Pancreas (tissue), 10 donors: ENCODE measurements at places on chromosomes 11 and 22. TPM values are rescaled to one million over a fixed set of nuclear protein-coding genes. Genes with fewer than 3 reads are reported as not detected.

DNA sequence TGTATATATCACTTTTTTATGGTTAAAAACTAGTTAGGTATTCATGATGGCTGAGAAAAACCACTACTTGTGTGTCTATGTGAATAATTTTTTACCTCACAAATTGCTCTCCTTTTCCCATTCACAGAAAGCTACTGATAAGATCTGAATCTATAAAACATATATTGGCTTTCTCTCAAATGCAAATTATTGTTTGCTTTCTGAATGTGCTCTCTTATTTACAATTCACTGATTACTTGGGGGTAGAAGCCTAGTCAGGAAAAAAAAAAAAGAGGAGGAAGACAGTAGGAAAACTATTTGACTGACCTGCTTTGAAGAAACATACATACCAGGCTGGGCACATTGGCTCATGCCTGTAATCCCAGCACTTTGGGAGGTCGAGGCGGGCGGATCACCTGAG, 20.5 kb downstream of the PGM2L1 start:
- no peak for DNase-seq

DNA sequence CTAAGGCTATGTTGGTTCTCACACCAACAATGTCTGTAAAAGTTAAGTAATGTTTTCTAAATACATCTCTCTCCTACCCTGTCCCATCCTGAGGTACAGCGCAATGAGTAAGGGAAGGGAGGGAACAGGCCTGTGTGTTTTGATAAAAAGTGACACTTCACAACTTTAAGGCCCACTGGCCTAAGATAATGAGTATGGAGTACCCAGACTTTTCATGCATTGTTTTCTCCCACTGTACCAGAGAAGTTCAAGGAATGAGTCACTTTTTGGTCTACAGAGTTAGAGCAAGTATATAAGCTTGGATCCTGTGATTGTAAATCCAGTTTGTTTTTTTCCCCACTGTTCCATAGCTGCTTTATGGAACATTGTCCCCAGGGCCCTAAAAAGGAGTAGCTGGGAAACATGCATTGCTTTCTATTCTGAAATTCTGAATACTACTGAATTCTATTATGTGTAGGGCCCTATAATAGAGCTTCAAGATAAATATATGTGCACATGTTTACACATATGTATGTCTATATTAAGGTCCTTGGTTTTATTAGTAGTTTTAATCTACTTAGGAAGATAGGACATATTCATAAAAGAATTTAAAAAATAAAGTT, 29.8 kb downstream of the KCNE3 start:
- no peak for DNase-seq

- DNase-seq, result peak; percentile 90
Observed at GRCh38 chr22:36977947-36978660, 41.1 kb downstream of the TST start.

GRCh38 chr22:47394504-47395440, 632.3 kb downstream of the TBC1D22A start:
- DNase-seq, result no peak

DNA sequence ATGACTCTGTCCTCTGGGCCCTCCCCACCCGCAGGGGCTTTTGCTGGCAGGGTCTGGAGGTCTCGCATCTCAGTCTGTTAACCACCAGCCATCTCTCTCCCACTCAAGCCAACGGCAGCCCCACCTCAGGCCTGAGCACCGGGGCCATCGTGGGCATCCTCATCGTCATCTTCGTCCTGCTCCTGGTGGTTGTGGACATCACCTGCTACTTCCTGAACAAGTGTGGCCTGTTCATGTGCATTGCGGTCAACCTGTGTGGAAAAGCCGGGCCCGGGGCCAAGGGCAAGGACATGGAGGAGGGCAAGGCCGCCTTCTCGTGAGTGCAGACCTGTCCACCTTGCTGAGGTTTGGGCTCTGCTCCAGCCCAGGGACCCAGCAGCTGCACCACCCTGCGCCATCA, 44.3 kb upstream of the TTC12 start:
- no peak for DNase-seq

DNA sequence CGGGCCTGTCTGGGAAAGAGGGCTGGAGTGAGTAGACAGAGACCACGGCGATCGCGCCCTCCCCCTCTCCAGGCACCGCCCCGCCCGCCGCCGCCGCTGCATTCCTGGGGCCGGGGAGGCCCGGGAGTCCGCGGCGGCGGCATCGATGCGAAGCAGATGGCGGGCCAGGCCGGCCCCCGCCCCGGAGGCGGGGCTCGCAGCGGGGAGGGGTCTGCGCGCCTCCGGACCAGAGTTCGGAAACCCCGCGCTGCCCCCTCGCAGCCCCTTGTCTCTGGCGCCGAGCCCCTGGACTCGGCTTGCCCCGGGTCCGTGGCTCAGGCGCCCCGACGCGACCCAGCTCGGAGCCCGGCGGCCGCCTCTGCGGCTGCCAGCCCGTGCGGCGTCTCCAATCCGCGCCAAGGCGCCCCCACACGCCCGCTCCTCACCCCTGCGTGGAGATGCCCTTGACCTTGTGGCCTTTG, 1.3 kb downstream of the SCARF2 start:
- DNase-seq, result no peak

DNA sequence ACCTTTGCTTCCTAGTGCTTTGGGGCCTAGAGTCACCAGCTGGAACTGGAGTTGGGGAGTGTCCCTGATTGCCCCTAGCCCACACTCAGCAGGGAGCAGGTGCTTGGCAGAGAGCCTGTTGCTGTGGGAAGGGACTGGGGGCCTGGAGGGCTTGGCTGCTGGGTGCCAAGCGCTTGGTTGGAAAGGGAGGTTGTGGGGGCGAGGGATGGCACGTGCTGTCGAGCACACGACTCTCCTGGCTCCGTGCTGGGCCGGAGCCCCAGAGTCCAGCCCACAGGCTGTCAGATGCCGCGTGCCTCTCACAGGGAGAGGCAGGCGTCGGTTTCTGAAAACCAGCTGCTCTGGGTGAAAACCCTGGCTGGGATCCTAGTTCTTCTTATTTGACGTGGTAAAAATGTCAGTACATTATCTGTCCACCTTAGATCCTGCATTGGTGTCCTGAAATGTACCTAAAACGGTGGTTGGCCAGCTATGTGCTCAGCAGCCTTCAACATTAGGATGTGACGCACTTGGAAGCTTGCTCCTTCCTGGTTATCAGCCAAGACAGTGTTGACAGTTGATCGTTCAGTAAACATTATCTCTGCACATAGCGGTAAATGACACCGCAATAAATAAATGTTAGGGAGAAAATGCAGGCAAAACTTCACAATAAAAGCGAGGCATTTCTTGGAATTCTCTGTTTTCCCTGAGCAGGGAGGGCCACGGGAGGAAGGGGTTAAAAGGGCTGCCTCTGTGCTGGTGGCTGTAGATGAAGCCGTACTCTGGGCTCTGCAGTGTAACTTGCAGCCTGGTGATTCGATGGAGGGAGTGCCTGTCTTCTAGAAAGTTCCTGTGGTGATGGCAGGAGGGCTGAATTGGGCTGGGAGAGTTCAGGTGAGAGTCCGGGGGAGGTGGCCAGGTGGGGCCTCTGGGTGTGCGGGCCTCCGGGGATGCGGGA, 29.2 kb downstream of the GRAMD4 start:
- DNase-seq, result no peak

- DNase-seq, result no peak
Observed at GRCh38 chr22:42410708-42411107, 21.5 kb downstream of the NFAM1 start.

- no peak for DNase-seq
Observed at GRCh38 chr22:37167981-37168647, 18.4 kb upstream of the IL2RB start.

DNA sequence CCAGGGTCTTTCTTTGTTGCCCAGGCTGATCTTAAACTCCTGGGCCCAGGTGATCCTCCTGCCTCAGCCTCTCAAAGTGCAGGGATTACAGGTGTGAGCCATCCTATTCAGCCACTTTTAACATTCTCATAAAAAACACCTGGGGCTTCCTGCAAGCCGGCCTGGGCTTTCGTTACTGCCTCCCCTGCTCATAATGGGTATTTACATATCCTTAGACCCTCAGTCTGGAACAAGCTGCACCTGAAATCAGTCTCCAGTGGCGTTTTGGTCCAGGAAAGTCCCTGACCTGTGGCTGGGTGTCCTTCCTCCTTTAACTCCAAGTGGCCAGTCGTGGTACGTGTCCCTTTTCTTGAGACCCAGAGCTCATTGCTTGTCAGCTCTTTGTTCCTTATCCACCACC, 320.7 kb downstream of the TMEM135 start:
- DNase-seq, result no peak

DNA sequence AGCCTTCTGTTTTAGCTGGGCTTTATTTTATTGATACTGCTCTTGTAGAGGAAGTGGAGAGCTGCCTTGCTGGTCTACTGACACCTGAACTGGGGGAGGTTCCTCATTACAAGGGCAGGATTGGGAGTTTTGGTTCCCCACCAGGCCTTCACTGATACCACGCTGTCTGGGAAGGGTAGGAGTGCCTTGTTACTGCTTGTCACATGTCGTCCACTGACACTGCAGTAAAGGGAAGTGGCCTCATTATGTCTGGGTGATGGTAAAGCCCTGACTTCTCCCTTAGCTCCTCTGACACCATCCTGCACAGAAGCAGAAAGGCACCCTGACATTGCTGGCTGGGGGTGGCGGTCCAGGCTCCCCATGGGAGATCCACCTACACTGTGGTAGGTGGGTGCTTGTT, 38.7 kb upstream of the ELF5 start:
- DNase-seq, result peak; percentile 25

GRCh38 chr22:28843633-28844032, 39.7 kb upstream of the ZNRF3 start:
- DNase-seq, result no peak

DNA sequence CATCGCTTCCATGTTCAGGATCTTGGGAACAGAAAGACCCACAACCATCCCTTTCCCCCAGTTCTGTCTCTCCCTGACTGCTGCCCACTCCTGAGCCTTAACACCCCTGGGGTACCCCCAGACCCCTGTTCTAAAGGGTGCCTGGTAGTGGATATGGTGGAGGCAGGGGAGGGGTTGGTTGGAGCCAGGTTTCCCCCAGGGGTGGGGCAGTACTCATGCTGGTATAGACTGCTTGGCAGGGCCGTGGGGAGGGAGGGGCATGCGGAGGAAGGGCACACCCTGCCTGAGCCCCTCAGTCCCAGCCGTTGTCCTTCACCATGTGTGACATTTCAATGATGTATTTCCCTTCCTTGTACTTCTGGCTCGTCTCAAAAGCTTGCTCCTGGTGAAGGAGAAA, 4.0 kb downstream of the YPEL4 start:
- DNase-seq, result no peak

DNA sequence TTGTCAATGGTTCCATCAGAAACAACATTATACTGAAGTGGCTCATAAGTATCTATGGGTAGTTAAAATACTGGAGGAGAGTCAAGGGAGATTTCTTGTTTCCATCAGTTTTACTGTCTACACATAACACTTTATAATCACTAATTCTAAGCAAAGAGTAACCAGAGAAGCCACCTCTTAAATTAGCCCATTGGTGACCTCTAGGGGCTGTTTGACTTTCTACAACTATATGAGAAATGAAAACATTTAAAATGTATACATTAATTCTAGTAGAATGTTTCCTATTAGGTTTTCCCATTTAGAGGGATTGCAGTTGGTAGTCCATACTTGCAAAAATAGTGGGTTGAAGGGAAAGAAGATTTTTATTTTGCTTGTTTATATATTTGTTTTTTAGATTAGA, 504.3 kb downstream of the FAM181B start:
- DNase-seq, result no peak

- no peak for DNase-seq
Observed at GRCh38 chr11:34501500-34501899, 12.1 kb downstream of the ELF5 start.

DNA sequence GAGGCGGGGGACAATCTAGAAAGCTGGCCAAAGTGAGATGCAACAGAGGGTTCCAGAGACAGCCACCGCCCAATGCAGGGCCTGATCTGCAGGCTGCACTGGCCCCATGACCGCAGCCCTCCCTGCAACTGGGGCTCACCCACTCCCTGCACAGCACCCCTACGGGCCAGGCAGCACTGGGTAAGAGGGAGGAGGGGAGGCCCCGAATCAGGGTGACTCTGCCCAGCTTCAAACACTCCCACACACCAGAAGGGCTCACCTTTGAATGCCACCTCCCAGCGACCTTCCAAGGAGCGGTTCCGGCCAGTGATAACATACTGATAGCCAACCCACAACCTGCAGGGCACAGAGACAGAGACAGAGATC, 59.3 kb downstream of the DGCR2 start:
- DNase-seq, result no peak

DNA sequence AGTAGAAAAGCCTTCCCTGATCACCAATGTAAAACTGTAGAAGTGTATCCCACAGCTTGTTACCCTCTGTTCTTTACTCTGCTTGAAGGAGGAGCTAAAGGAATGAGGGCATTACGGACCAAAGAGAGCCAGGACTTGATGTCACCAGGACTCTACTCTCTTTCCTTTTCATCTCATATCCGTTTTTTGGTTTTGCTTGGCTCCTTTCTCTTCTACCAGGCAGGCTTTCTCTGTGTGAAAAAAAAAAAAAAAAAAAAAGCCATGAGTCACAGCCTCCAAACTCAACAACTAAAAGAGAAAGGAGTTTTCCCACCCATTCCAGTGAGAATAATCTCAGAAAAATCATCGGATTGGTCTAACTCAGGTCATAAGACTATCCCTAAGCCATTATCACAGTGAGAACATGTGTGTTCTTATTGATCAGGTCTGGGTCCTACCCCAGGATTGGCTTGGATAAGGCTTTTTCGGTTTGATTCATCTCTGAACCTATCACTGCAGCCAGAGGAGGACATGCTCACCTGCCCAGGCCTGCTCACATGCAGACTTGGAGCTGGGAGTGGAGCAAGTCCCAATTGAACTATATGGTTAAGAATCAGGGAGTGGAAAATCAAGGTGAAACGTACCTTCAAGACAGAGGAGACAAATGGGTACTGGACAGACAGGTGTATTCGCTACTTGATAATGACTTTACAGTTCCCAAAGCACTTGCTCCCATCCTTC, 19.4 kb upstream of the LRRC55 start:
- DNase-seq, result no peak

GRCh38 chr11:124761301-124762104, 587 bp downstream of the ESAM start:
- no peak for DNase-seq

- DNase-seq, result no peak
Observed at GRCh38 chr11:665062-665703, 28.1 kb downstream of the DRD4 start.

KDELR3 gene
- 9.6 TPM for total RNA-seq

SCN3B gene
- total RNA-seq, result 1.2 TPM

OR52N5 gene
- total RNA-seq, result not detected

NXPE2 gene
- total RNA-seq, result not detected

DEPDC7 gene
- total RNA-seq, result 1.5 TPM

CDC42EP1 gene
- 95.6 TPM for total RNA-seq

C22orf23 gene
- 0.31 TPM for total RNA-seq

DDX25 gene
- 0.98 TPM for total RNA-seq
